Activated CD4-positive, CD25-positive, alpha-beta regulatory T cell treated with anti-CD3 and anti-CD28 coated beads, Interleukin-2, amount 50 U/mL, for 24 hours (primary cell): ENCODE measurements at places on chromosomes 3 and 15.

- no peak for ATAC-seq
Measured at GRCh38 chr3:137121704-137122314, 164.0 kb downstream of the IL20RB start.

- peak; percentile 72 for ATAC-seq
Measured at GRCh38 chr3:109804697-109805096, 467.4 kb upstream of the DPPA4 start.

DNA sequence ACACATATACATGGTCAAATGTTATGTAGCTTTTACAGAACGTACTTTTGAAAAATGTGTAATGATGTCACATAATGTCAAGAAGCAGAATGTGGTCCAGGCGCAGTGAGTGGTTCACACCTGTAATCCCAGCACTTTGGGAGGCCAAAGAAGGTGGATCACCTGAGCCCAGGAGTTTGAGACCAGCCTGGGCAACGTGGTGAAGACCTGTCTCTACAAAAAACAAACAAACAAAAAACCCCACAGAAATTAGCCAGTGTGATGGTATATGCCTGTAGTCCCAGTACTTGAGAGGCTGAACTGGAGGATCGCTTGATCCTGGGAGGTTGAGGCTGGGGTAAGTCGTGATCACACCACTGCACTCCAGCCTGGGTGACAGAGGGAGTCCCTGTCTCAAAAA, 15.9 kb upstream of the GLCE start:
- no peak for ATAC-seq

GRCh38 chr15:47301481-47301880, 415.8 kb upstream of the SEMA6D start:
- ATAC-seq, result no peak

DNA sequence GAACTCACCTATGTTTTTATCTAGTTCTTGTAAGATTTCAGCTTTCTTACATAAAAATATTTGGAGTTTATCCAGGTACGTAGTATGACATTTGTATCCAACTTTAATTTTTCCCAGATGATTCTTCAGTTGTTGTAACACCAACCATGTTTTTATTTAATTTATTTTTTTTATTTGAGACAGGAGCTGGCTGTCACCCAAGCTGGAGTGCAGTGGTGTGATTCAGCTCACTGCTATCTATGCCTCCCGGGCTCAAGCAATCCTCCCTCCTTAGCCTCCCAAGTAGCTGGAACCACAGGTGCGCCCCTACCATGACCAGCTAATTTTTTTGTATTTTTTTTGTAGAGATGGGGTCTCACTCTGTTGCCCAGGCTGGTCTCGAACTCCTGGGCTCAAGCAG, 6.6 kb downstream of the XYLB start:
- no peak for ATAC-seq

DNA sequence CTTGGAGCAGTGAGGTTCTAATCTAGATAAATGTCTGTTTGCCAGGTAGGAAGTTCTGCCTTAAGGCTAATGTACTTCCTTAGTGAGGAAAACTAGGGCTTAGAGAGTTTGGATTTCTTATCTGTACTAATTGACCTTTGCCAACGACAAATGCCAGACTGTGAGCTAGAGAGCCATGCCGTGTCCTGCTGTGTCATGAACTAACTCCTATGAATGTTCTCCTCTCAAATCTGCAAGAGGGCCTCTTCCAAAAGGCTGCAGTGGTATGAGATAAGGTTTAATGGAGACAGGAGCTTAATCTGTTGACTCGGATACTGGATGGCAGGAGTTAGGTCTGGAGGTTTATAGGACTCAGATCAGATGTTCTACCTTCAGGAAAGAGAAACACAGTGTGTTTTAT, 524.9 kb downstream of the NTRK3 start:
- no peak for ATAC-seq

DNA sequence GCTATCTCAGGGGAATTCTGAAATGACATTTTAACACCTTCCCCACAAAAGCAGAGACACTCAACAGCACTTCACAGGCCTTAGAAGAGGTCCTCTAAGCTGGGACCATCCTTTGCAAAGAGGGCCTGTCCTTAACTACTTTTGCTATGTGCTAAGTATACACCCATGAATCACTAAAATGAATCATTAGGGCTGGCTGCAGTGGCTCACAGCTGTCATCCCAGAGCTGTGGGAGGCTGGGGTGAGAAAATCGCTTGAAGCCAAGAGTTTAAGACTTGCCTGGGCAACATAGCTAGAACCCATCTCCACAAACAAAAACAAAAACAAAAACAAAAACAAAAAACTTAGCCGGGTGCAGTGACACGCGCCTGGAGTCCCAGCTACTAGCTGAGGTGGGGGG, 53.9 kb upstream of the MELTF start:
- peak; percentile 88 for ATAC-seq
